RPMI7951 (cell line): ENCODE measurements at places on chromosomes 11 and 22. TPM values are rescaled to one million over a fixed set of nuclear protein-coding genes. Genes with fewer than 3 reads are reported as not detected.
A peak's percentile ranks its signal among the peaks of the same experiment; 100 is the strongest.

DNA sequence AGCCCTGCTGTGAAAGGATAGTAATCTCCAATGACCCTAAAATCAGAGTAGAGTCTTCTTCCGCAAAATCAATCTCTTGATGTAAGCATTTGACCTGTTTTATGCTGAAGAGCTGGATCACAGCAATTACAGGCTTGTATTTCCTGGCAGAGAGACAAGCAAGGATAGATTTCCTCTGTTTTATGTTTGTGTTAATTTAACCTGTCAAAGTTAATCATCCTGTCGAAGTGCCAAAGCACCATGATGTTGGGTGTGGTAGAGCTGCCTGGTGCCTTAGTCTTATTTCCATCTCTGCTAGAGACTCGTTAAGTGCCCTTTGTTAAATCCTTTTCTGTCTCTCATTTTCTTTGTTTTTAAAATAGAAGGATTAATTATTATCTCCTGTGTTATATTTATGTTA, 248.1 kb downstream of the CNTN5 start:
- no peak for DNase-seq

GRCh38 chr11:44400431-44400830, 90.5 kb upstream of the ALX4 start:
- DNase-seq = no peak

- no peak for DNase-seq
Measured at GRCh38 chr11:111525456-111525855, 10.9 kb downstream of the HOATZ start.

- DNase-seq = peak; percentile 76
Measured at GRCh38 chr11:96338910-96339705, 3.9 kb downstream of the MAML2 start.

GRCh38 chr11:33507967-33508366, 192.7 kb downstream of the C11orf91 start:
- DNase-seq = peak; percentile 46

The TMEM151A gene
- 0.39 TPM in 1 of 2 replicates, not detected in the other for total RNA-seq

The OR8D4 gene
- not detected in 2 replicates for total RNA-seq

The CTSF gene
- total RNA-seq = 26.3 and 27.5 TPM in 2 replicates

The PRRG4 gene
- total RNA-seq = 0.24 and 0.49 TPM in 2 replicates

The LMNTD2 gene
- total RNA-seq = 0.24 and 0.29 TPM in 2 replicates
